ENCODE measurements at places on chromosomes 6 and 20.

GRCh38 chr6:158232316-158233213 lies 64.4 kb downstream of the GTF2H5 start:
- peak; percentile 86 for DNase-seq

- DNase-seq, result no peak
Measured at GRCh38 chr6:123875784-123876183, 72.1 kb downstream of the NKAIN2 start.

GRCh38 chr6:115935361-115935760 lies 125.3 kb downstream of the FRK start:
- no peak for DNase-seq

DNA sequence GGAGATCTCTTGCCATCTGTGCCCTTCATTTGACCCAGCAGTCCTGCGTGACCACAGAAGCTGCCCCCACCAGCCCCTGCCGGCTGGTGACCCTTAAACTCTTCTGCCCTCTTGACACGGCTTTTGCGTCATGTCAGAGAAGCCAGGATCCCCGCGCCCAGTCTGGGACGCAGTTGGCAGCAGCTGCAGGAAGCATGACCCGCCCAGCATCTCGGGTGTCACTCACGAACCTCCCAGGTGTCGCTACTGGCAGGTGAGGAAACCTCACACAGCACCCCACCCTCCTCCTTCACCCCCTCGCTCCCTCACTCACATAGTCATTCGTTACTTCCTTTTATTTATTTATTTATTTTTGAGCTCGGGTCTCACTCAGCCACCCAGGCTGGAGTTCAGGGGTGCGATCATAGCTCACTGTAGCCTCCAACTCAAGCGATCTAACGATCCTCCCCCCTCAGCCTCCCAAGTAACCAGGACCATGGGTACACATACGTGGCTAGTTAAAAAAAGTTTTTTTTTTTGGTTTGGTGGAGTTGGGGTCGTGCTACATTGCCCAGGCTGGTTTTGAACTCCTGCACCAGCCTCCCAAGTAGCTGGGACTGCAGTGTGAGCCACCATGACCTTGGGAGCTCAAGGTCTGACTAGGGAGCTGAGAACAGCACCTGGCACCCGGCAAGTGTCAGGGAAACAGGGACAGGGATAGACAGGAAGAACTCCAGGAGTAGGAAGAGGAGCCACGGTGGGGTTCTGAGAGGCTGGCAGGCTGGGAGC lies 14.1 kb upstream of the SPDEF start:
- DNase-seq, result no peak

- no peak for DNase-seq
Measured at GRCh38 chr6:135319819-135320218, 138.7 kb downstream of the MYB start.

DNA sequence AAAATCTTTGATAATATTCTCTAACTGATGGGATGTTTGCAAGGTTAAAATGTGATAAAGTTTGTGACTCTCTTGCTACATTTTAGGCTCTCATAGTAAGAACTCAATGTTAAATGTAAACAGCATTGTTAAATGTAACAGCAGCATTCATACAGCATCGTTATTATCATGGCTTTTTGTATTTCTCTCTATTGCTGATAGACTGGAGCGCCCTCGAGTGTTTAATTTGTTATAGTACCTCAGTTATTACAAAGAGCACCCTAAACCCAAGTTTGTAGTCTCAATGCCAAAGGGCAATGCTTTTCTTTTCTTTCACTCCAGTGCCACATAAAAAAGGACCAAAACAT lies 14.9 kb upstream of the TTPAL start:
- DNase-seq, result no peak

GRCh38 chr6:105087571-105088211 lies 92.1 kb downstream of the POPDC3 start:
- DNase-seq, result no peak

- no peak for DNase-seq
Measured at GRCh38 chr6:99607416-99608036, 893 bp downstream of the PRDM13 start.

- no peak for DNase-seq
Measured at GRCh38 chr6:75147512-75147911, 58.3 kb downstream of the COL12A1 start.

DNA sequence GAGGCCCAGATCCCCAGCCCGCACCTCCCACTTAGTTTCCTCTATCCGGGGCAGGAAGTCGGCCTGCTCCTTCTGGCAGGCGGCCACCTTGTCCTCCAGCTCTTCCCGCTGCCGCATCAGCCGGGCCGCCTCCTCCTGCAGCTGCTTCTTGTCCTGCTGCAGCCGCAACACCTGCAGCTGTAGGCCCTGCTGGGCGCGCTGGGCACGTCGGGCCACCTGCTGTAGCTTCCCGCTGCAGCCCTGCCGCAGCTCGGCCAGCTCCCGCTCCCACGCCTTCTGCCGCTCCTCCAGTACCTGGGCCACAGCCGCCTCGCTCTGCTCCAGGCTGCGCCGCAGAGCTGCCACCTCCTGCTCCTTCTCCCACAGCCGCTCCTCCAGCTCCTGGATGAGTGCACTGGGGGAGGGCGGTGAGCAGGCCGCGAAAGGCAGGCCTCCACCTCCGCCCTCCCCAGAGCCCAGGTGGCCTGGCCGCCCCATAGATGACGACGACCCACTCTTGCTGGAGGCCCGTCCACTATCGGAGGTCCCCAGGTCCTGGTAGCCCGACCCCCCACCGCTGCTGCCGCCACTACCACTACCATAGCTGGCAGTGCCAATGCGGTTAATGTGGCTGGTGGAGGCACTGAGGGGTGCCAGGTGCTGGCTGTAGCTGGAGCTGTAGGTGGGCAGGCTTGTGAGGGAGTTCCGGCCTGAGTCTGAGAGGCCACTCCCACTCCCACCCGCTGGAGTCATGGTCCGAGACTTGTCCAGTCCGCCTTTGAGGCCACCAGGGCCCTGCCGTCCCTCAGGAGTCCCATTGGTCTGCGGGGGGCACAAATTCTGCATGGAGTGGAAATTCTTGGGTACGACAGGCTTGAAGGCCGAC lies 6.0 kb upstream of the FASTKD5 start:
- DNase-seq, result no peak

- DNase-seq, result no peak
Measured at GRCh38 chr6:116012471-116012949, 48.2 kb downstream of the FRK start.

GRCh38 chr6:14841901-14842421 lies 403.9 kb upstream of the JARID2 start:
- DNase-seq, result no peak

DNA sequence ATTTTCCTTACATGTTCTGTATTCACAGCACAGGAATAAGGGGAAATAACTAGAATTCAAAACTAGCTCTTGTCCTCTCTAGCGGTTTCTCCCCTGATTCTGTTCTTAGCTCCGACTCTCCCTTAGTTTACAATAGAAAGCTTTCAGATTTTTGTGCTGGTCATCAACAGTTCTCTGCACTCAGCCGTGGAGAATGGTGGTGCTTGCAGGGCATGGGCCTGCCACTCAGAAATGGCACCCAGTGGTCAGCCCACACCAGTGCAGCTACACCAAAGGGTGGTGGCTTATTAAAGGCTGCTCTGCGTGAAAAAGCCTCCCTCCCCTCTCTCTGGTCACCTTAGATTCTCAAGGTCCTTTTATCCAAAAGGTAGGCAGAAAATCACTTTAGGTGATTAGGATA lies 123.5 kb downstream of the SASH1 start:
- no peak for DNase-seq

GRCh38 chr20:50215926-50216325 lies 25.3 kb downstream of the CEBPB start:
- no peak for DNase-seq

DNA sequence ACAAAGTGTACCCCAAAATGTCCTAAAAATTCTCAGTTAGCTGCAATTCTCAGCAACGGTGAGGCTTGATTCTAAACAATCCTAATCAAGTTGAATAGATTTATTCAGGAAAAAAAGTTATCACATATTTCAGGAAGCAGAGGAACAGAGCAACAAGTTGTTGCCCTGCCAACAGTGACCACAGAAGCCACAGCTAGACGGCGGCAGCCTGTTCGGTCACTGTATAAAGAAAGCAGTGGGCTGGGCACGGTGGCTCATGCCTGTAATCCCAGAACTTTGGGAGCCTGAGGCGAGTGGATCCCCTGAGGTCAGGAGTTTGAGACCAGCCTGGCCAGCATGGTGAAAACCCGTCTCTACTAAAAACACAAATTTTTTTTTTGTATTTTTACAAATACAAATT lies 171.2 kb upstream of the BMP5 start:
- DNase-seq, result peak; percentile 59

DNA sequence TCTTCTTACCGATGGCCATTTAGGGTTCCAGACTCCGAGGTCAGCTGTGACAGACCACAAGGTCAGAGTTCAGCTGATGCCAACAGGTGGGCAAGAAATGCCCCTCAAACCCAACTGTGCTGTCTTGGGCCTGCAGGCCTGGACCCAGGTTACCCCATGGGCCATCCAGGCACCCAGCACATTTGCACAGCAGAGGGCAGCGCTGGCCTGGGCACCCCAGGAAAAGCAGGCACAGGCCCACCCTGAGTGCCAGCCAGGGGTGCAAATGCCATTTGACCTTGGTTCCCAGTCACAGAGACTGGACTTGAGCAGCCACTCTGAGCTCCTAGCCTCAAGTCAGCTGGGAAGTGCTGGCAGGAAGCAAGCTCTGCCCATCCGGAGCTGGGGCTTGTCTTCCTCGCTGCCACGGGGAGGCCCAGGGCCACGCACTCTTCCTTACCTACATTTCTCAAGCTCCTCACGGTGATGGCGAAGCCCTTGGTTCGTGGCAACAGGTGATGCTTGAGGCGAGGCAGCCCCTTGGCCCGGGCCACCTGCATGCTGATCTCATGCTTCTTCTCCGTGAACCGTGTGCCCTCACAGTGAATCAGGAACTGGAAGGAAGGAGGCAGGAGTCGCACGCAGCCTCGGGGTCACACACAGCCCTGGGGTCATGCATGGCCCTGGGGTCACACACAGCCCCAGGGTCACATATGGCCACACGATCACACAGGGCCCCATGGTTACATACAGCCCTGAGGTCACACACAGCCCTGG lies 120.8 kb downstream of the AGPAT4 start:
- DNase-seq, result no peak

DNA sequence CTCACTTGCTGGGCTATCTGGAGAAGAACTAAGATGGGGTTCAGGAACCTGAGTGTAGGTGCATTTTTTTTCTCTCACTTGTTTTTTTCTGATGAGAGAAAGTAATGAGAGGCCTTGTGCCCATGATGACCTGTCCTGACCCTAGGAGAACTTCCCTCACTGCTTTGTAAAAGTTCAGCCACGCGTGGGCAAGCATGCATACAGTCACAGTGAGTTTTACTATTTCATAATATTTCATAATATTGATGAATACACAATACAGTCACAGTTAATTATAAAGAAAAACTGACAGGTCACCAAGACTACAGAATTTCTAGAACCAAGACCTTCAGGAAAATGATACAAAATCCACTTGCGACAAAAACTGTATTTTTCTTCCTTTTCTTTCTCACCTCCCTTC lies 111.8 kb downstream of the MAP7 start:
- no peak for DNase-seq

- no peak for DNase-seq
Measured at GRCh38 chr20:2544211-2544610, 7.8 kb downstream of the TMC2 start.

- DNase-seq, result peak; percentile 59
Measured at GRCh38 chr20:19205981-19206396, 6.5 kb upstream of the SLC24A3 start.

- no peak for DNase-seq
Measured at GRCh38 chr6:88004707-88005106, 42.9 kb upstream of the SPACA1 start.

DNA sequence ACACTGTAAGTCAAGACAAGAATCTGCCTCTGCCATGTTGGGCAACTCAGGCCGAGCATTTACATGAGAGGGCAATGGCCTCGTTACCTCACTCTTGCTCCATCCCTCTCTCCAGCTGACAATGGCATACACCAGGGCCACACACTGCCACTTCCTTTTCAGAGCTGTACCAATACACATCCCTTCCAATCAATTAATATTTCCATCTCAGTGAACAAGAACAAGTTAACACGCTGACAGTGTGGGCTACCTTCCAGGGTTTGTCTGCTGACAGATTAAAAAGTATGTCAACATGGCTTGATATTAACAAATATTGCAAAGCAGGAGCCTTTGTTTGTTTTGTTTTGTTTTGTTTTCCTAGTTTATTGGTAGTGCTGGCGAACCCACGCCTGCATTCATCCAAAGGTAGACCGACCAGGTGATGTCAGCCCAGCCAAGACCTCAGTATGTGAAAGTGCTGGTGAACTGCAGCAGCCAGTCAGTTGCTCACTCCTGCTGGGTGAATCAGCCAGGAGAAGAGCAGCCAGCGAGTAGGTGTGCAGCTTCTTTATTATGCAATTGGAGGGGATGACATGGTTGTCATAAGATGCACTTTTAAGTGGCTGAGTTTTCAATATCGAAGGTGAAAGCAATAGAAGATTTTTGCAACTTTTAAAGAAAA lies 487.3 kb upstream of the JARID2 start:
- DNase-seq, result peak; percentile 35

DNA sequence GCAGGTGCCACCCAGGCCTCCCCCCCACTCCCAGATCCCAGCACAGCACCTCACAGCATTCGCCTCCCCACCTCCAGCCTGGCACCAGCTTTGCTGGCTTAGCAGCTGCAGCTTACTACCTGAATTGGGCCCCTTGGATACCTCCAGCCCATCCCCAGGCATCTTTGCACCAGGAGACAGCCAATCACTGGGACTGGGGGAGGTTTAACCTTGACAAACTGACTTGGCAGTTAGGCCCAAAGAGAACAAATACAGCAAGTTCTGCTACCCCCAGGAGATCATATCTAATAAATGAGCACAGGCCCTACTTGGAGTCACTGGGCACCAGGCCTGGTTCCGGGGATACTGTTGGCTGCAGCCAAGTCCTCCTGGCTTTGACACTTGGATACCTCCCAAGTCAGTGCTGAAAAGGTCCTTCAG lies 8.8 kb downstream of the PDRG1 start:
- no peak for DNase-seq

- DNase-seq, result no peak
Measured at GRCh38 chr6:28218312-28219248, 6.5 kb upstream of the ZSCAN9 start.

DNA sequence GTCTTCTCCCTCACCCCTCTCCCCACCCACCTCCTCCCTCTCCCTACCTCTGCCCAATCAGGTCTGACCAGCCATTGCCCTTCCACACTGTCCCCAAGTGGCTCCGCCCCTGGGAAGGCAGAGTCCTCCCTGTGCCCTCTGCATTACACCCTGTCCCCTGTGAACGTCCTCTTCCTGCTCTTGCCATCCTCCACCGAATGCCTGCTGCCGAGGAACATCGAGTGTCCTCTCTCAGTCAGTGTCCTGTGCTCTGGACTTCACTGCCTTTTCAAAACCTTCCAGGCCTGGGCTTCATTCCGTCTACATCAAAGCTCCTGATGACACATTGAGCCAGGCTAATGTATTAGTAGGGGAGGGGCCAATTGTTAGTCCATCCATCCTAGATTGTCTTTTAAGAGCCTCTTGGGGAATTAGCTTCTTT lies 3.3 kb upstream of the PACSIN1 start:
- no peak for DNase-seq
